Metanephros (tissue), 2 donors: ENCODE measurements at places on chromosomes 6 and 20. TPM values are rescaled to one million over a fixed set of nuclear protein-coding genes. Genes with fewer than 3 reads are reported as not detected.

SYTL3 gene
- 4.4 TPM for total RNA-seq

VARS1 gene
- total RNA-seq = 38.8 TPM

DEF6 gene
- total RNA-seq = 9.1 TPM

BPIFB3 gene
- not detected for total RNA-seq

SLCO4A1 gene
- total RNA-seq = 7.5 TPM

EPB41L1 gene
- 91.2 TPM for total RNA-seq

MRPS18A gene
- total RNA-seq = 54.2 TPM

SMLR1 gene
- total RNA-seq = 0.29 TPM

RHAG gene
- total RNA-seq = 6.7 TPM

PIGU gene
- 13.8 TPM for total RNA-seq

ALDH8A1 gene
- 13.7 TPM for total RNA-seq

NEU1 gene
- total RNA-seq = 46.4 TPM

MEI4 gene
- 1.2 TPM for total RNA-seq

MDFI gene
- 45.7 TPM for total RNA-seq

UNC93A gene
- 0.82 TPM for total RNA-seq

BPIFB1 gene
- total RNA-seq = not detected

GNAS-AS1 gene
- 2.6 TPM for total RNA-seq

TBXT gene
- not detected for total RNA-seq

EEF1A2 gene
- total RNA-seq = 139 TPM

ULBP1 gene
- total RNA-seq = 0.29 TPM

PTPRT gene
- 1.6 TPM for total RNA-seq

SCP2D1 gene
- total RNA-seq = not detected

HCRTR2 gene
- total RNA-seq = 0.76 TPM

TUBB2B gene
- total RNA-seq = 126 TPM

RNF8 gene
- 15.6 TPM for total RNA-seq

CST7 gene
- 11.2 TPM for total RNA-seq

LINC00237 gene
- not detected for total RNA-seq

ANKRD66 gene
- total RNA-seq = not detected

CALHM4 gene
- total RNA-seq = not detected

ECT2L gene
- 0.06 TPM for total RNA-seq

RBPJL gene
- not detected for total RNA-seq

CLVS2 gene
- total RNA-seq = 0.18 TPM

TTPAL gene
- total RNA-seq = 9.4 TPM

HSPA1B gene
- total RNA-seq = 1,232 TPM

SNPH gene
- total RNA-seq = 3.6 TPM

HMGCLL1 gene
- total RNA-seq = 6.7 TPM

HLA-DPA1 gene
- total RNA-seq = 36.2 TPM

SLC22A7 gene
- total RNA-seq = 0.18 TPM

BTBD3 gene
- total RNA-seq = 59.8 TPM

GRM1 gene
- total RNA-seq = 0.23 TPM

JPH2 gene
- total RNA-seq = 22.8 TPM

CDKN1A gene
- 27.4 TPM for total RNA-seq

THBD gene
- total RNA-seq = 13.7 TPM

SIRPG gene
- total RNA-seq = 0.18 TPM

CTAGE9 gene
- total RNA-seq = not detected

EYS gene
- 0.99 TPM for total RNA-seq

GTSF1L gene
- total RNA-seq = not detected

MAPK14 gene
- total RNA-seq = 61.2 TPM

CCN6 gene
- total RNA-seq = 1.1 TPM

OARD1 gene
- total RNA-seq = 30.7 TPM

ATP6V1G2 gene
- total RNA-seq = 2.2 TPM

SNAP91 gene
- total RNA-seq = 2.3 TPM

ZC3H12D gene
- total RNA-seq = 1.3 TPM

MARCKS gene
- total RNA-seq = 149 TPM
